ENCODE measurements at places on chromosomes 5 and 9.

- DNase-seq, result no peak
These were observed 169.3 kb downstream of the OLFM1 start for GRCh38 chr9:135256581-135257354.

- DNase-seq, result no peak
These were observed 457.1 kb downstream of the DTWD2 start for GRCh38 chr5:118531276-118531675.

GRCh38 chr5:33563983-33564908 is 123.5 kb downstream of the TARS1 start:
- DNase-seq, result no peak

GRCh38 chr9:128153947-128154695 is 4.9 kb downstream of the LCN2 start:
- DNase-seq, result no peak

DNA sequence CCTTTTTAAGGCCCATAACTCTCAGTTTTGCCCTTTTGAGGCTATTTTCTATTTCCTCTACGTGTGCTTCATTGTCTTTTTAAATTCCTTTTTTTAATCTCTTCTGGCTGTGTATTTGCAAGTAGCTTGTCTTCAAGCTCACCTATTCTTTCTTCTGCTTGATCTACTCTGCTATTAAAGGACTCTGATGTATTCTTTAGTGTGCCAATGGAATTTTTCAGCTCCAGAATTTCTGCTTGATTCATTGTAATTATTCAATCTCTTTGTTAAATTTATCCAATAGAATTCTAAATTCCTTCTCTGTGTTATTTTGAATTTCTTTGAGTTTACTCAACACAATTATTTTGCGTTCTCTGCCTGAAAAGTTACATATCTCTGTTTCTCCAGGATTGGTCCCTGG is 178.7 kb downstream of the FAM170A start:
- no peak for DNase-seq

GRCh38 chr9:37082214-37082765 is 38.1 kb upstream of the ZCCHC7 start:
- no peak for DNase-seq

DNA sequence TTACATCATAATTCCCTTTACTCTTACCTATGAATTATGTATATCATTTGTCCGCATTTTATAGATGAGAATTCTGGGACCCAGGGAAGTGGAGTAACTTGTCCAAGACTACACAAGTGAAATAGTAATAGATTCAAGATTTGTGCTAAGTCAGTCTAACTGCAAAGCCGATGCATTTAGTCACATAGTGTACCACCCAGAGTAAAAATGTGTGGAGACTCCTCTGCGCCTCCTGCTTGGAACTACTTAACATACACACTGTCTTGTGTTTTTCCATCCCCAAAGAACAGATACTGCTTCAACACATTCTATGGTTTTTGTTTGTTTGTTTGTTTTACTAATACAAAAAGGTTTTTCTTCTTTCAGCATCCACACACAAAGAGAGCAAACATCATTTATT is 729.8 kb downstream of the PRELID2 start:
- DNase-seq, result no peak

DNA sequence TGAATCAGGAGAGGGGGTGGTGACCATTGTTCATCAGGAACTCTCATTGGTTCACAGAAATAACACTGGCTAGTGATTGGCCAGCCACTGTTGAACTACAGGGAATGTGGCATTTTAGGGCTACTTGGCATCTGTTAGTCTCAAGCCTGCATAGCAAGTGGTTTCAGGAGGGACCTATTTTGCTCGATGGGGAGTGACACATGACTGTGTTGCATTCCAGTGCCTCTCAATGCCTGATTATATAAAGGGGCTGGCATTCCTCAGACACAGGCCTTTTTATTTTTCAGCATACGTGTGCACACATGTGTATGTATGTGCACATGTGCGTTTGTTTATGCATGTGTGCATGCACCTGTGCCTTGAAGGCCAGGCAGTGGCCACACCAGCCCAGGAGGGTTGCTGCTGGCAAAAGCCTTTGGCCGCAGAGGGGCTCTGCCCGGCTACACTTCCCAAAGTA is 23.2 kb downstream of the FGD3 start:
- no peak for DNase-seq

GRCh38 chr5:90071066-90071465 is 338.5 kb downstream of the CETN3 start:
- no peak for DNase-seq

GRCh38 chr9:130172161-130172857 is at the start of gene NCS1:
Gene NCS1 (plus strand): TSS chr9:130172404. CDS start chr9:130172664, 260 bp downstream.
- DNase-seq, result peak; percentile 11

DNA sequence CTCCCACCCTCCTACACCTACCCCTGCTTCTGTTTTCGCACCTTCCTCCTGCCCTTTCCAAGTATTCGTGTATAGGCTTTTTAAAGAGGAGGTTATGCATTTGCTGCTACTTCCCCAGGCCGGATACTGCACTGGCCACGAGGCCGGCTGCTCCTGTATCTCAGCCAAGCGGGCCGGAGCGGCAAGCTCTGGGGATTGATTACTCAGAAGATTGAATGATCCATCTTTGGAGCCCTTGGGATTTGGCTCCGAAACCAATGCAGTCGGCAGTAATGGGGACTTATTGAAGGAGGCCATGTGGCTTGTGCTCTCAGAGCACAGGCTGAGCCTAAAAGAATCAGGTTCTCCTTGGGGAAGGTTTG is 405.3 kb downstream of the TLE4 start:
- DNase-seq, result no peak

GRCh38 chr5:89016741-89017303 is 133.8 kb upstream of the MEF2C start:
- DNase-seq, result no peak

DNA sequence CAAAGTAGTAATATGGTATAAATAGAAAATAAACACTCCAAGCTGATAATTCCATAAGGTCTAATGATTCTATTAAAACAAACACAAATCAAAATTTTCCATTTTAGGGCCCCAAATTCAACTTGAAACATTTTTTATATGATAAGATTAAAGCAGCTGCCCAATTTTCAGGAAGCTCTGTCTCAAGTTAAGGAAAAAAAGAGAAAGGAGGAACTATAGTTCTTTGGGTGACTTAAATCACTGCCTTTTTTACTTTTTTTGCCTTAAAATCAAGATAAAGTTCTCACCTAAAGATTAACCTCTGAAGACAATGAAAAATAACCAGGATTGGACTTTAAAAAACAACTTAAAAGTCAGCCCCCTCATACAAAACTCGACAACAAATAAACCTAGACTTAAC is 76.0 kb upstream of the IFNE start:
- DNase-seq, result no peak

DNA sequence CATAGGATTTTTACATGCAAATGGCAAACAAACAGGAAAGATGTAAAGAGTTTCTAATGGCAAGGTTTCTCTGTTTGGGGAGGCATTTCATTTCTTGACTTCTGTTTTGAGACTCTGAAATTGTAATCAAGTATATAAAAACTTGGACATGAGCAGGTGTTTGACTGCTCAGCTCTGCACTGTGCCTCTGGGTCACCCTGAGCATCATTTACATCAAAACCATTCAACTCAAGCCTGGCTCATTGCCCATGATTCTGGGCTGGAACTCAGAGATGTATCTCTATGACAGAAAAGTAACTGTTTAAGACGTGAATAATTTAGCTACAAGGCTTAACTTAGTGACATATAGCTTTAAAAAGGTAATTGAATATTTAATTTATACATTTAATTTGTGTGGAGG is 1402.4 kb upstream of the NUDT12 start:
- DNase-seq, result no peak

GRCh38 chr5:132663771-132664695 is 6.1 kb downstream of the IL13 start:
- DNase-seq, result no peak

GRCh38 chr9:37218800-37219425 is 98.5 kb downstream of the ZCCHC7 start:
- no peak for DNase-seq

- no peak for DNase-seq
These were observed 116.0 kb downstream of the MACIR start for GRCh38 chr5:103374473-103374963.

DNA sequence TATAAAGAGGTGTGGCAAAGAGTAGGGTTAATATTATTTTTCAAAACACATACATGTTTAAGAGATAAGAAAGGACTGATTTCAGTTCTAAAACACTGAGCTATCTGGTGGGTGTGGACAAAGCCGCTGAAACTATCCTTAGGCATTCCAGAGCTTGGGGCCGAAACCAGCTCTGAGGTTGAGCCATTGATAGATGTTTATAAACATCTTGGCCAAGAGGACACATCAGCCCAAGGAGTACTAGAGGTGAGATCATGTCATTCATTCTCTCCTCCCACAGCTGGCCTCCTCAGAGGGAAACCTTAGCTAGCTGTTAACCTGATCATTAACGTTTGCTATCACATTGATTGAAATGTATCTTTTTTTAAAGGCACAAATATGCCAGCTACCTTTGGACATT is 89.9 kb downstream of the NLN start:
- no peak for DNase-seq

GRCh38 chr5:75405296-75405695 is 68.3 kb downstream of the HMGCR start:
- no peak for DNase-seq

- no peak for DNase-seq
These were observed 5.4 kb downstream of the PTGES2 start for GRCh38 chr9:128121924-128122808.

DNA sequence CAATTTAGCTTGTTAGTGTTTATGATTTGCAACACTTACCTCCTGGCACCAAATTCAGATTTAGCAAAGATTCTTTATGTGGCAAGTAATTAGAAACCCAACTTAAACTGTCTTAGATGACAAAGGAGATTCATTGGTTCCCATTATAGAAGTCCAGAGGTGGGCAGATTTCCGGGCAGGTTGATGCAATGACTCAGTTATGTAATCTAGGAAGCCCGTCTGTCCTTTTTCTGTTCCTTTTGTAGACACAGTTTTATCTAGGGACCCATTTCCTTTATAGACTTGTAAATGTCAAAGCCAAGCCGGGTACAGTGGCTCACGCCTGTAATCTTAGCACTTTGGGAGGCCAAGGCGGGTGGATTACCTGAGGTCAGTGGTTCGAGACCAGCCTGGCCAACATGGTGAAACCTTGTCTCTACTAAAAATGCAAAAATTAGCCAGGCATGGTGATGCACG is 20.3 kb upstream of the ANKRD33B start:
- no peak for DNase-seq

Measured in activated effector memory CD4-positive, alpha-beta T cell treated with Interleukin-2 at 50 U/mL for 16 hours (primary cell).